Activated T-cell treated with anti-CD3 and anti-CD28 coated beads, Interleukin-2, amount 50 U/mL, for 24 hours (primary cell): ENCODE measurements at places on chromosomes 7 and 10.

GRCh38 chr10:25907261-25907660 lies 26.8 kb upstream of the MYO3A start:
- DNase-seq = no peak

GRCh38 chr7:901388-902154 lies 25.2 kb downstream of the GET4 start:
- DNase-seq = peak; percentile 68

DNA sequence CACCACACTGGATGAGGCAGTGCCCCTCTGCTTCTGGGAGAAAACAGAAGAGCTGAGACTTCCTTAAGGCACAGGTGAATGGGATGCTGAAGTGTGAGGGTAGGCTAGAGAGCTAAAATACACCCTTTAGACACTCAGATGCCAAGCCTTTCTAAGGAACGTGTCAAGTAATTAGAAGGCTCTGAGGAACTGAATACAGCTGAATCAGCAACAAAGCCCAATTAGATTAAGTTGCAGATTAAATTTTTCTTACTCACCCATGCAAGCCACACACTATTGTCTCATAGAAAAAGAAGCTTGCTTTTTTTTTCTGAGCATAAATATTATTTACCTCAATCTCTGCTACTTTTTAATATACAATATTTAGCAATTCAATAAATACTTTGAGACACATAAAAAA lies 354.3 kb upstream of the NRG3 start:
- no peak for DNase-seq

DNA sequence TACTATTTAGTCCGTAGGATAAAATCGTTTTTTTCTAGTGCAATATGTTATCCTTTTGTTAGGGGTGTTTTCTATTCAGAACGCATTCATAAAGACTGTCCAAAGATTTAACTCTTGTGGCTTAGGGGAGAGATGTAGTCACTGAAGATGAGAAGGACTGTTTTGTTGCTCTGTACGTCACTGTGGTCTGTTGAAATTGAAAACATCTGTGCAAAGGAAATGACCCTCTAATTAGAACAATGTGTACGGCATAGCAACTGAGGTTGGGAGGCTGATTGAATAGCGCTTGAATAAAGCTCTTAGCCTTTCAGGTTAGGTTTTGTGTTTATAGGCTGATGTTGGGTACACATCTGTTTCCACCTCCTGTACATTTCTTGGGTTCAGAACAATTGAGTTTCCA lies 453.4 kb upstream of the AKR1E2 start:
- no peak for DNase-seq

- no peak for DNase-seq
These were observed 184.7 kb upstream of the PCDH15 start for GRCh38 chr10:54985732-54986131.

DNA sequence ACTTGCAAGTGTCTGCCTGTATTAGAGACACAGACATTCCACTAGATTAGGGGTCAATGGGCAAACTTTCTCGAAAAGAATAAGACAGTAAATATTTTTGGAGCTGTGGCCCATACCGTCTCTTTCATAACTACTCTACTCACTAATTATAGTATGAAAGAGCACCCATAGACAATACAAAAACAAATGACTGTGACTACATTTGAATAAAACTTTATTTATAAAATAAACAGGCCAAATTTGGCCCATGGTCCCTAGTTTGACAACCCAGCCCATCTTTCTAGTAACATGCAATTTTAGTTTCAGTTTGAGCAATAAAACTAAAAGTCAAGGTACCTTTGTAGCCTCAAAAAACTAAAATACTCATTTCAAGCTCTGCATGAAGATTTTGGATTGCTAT lies 294.6 kb downstream of the PARD3 start:
- no peak for DNase-seq
